ENCODE measurements at places on chromosomes 5 and 9.

GRCh38 chr5:90503596-90503995, 25.8 kb downstream of the LYSMD3 start:
- no peak overlapping the region for H3K4me3 ChIP-seq
- no peak for DNase-seq
- no peaks in the 10 kb centered on the region for H3K4me1 ChIP-seq
- no peak overlapping the region for H3K27ac ChIP-seq
- no peaks in the 10 kb centered on the region for H3K36me3 ChIP-seq

DNA sequence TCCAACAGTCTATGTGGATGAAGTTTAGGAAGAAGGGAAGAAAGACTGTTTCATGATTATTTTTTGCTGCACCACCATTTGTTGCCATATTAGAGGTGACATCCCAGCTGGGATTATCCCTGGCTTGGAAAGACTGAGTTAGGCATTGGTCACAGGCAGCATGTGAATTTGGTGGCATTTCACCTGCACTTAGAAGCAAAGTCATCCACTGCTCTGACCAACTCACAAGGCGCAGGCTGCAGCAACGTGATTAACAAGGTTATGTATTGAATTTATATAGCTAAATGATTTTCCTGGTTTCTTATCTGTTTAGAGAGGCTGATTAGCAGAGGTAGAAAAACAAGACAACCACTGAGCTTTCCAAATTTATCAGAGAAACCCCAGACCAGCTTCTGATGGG, 2.7 kb downstream of the FYB1 start:
- no peaks in the 10 kb centered on the region for H3K36me3 ChIP-seq
- H3K4me3 ChIP-seq, result no peak overlapping the region
- no peaks in the 10 kb centered on the region for H3K4me1 ChIP-seq

DNA sequence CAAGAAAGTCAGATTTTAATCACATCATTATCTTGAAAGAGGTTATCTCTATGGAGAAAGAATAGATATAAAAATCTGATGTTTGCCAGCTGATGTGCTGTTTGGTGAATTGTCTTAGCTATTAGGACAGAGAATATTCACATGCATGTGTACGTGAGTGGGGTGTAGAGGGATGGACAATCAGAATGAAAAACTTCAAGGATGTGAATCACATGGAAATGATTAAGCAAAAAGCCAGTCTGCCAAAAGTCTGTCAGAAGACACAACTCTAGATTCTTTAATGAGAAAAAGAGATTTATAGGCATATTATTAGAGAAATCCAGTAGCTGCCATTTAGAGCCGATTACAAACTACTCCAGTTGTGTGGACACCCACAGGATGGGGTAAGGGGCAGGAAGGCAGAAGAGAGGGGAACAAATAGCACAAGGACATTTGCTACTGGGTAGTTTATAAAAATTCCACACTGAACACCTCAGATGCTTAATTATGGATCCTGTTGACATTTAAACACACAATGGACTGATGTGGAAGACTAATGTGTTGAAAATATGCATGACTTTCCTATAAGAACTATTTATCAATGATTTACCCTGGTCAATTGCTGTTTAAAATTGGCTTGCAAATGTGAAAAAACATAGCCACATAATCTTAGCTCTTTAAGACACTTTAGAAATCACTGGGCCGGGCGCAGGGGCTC, 127.4 kb downstream of the PTTG1 start:
- H3K4me1 ChIP-seq, result no peaks in the 10 kb centered on the region
- H3K36me3 ChIP-seq, result no peaks in the 10 kb centered on the region
- no peak overlapping the region for H3K4me3 ChIP-seq
- DNase-seq, result no peak

- no peak overlapping the region for H3K4me3 ChIP-seq
- no peak overlapping the region for H3K27ac ChIP-seq
- H3K36me3 ChIP-seq, result no peaks in the 10 kb centered on the region
Observed at GRCh38 chr5:38329132-38329715, 70.9 kb downstream of the EGFLAM start.

DNA sequence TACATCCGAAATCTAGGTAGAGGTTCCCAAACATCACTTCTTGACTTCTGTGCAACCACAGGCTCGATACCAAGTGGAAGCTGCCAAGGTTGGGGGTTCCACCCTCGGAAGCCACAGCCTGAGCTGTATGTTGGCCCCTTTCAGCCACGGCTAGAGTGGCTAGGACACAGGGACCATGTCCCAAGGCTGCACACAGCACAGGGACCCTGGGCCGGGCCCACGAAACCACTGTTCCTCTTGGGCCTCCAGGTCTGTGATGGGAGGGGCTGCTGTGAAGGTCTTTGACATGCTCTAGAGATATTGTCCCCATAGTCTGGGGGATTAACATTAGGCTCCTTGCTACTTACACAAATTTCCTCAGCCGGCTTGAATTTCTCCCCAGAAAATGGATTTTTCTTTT, 460.6 kb downstream of the ISL1 start:
- no peaks in the 10 kb centered on the region for H3K4me1 ChIP-seq
- no peaks in the 10 kb centered on the region for H3K27me3 ChIP-seq
- H3K27ac ChIP-seq, result no peak overlapping the region
- H3K4me3 ChIP-seq, result no peak overlapping the region
- no peak for DNase-seq

DNA sequence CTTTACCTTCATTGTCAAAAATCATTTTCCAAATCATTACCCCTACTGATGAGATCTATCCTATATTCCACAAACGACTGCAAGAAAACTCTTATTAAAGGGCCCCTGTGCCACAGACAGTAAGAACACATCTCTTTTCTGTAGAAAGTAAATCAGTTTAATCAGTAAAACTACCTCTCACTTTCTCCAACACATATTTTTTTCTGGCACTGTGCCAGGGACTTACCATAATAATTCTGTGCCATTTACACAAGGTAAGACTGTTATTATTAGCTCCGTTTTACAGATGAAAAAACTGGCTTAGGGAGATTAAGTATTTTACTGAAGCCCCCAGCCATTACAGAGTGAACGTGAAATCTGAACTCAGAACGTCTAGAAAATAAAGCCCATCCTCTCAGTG, 587.0 kb upstream of the COX7C start:
- no peaks in the 10 kb centered on the region for H3K4me1 ChIP-seq
- no peaks in the 10 kb centered on the region for H3K27me3 ChIP-seq
- H3K27ac ChIP-seq, result no peak overlapping the region
- H3K4me3 ChIP-seq, result no peak overlapping the region
- H3K36me3 ChIP-seq, result no peaks in the 10 kb centered on the region

Measured in thoracic aorta (tissue), 2 donors.